ENCODE measurements at places on chromosomes 5 and 9.

GRCh38 chr9:36992501-36993316 lies 41.4 kb downstream of the PAX5 start:
- DNase-seq, result no peak

- no peak for DNase-seq
Observed at GRCh38 chr9:108296056-108296455, 559.7 kb downstream of the ACTL7B start.

- DNase-seq, result no peak
Observed at GRCh38 chr9:134039386-134040175, 14.3 kb downstream of the BRD3OS start.

- peak; percentile 75 for DNase-seq
Observed at GRCh38 chr9:98034593-98035546, 21.7 kb upstream of the NANS start.

GRCh38 chr5:115098041-115098702 lies 71.5 kb downstream of the TRIM36 start:
- no peak for DNase-seq

- no peak for DNase-seq
Observed at GRCh38 chr5:157516006-157516405, 56.0 kb downstream of the NIPAL4 start.

DNA sequence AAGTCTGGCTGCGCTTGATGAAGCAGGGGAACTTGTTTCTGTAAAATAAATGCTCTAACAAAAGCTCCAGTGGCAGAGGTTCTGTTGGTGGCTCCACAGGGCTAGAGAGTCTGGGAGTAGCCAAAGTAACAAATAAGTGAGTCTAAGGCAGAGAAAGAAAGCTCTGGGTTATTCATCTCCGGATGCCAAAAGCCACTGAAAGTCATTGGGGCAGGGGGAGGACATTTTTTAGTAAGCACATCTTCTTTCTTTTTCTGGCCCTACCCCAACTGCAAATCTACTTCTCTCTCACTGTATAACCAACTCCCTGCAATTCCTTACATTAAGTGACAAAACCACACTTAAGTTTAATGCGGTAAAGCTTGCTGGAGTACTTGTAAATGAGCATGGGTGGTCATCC lies 141.6 kb downstream of the INSYN2B start:
- no peak for DNase-seq

- no peak for DNase-seq
Observed at GRCh38 chr5:173247041-173247440, 12.0 kb upstream of the NKX2-5 start.

DNA sequence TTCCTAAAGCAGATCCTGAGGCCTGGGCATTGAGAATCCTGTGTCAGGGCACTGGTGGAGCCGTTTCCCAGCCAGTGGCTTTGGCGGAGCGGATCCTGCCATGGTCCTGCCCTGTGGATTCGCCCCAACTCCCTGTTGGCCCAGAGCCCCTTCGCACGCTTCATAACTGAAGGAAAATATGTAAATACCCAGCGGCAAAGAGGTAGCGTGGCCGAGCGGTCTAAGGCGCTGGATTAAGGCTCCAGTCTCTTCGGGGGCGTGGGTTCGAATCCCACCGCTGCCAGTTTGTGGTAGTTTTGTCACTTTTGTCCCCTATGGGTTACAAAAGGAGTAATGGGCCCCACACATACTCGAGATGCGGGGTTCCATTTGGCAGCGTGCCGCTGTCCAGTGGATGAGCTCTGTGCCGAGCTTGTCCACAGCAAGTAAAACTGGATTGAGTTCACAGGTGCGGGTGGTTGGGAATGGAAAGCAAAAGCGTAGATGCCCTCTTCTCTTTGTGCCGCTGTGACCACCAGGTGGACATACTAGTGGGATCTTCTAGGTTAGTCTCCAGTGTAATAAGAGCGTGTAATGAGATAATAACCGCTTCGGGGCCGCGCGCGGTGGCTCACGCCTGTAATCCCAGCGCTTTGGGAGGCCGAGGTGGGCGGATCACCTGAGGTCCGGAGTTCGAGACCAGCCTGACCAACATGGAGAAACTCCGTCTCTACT lies 17.3 kb downstream of the TRIM7 start:
- DNase-seq, result peak; percentile 46

DNA sequence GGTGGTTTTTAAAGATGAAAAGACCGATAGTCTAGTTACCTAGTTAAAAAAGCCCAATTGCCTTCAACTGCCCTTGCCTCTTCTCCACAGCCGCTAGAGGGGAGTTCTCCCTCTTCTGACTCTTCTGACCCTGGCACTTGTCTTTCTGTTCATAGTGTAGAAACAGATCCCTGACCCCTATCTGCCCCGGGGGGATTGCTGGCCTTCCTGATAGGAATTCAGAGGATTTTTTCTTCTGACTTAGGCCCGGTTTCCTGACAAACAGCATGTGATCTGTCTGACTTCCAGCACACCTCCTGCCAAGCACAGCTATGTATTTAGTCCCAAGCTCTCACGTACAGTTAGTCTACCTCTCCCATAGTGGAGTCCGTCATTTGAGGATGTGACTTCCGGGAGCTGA lies 5.0 kb upstream of the TMEM268 start:
- DNase-seq, result no peak

- DNase-seq, result no peak
Observed at GRCh38 chr9:133488686-133489252, 9.9 kb upstream of the SLC2A6 start.

- no peak for DNase-seq
Observed at GRCh38 chr9:133690081-133690561, 48.0 kb downstream of the SARDH start.

DNA sequence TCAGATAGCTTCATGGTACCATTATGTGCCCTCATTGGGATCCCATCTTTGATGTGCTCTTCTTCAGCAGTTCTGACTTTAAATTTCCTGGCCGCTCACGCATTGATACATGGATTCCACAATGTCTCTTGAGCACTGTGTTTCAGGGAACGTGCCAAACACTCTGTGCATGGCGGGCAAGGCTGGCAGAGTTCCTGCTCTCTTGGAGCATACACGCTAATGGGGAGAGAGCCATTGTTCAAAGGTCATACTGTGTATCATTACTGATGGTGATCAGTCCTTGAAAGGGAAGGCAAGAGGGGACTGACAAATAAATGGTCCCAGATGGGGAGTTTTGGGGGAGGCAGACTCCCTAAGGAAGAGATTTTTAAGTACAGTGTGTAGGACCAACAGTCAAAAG lies 52.3 kb downstream of the AMBP start:
- no peak for DNase-seq

DNA sequence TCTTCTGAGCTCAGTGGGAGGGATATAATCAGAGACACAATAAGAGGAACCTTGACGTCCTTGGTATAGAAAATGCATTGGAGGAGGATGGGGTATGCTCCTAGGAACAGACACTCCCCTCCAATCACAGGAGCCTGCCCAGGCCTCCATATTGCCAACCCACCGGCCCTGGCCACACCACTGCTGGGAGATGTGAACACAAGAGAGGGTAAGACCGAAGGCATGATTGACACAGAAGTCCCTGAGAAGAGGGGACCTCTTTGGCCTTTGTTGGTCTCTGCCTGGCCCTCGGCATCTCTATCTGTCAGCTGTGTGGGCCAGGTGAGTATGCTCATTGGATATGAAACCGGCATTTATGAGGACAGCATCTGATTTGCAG lies 62.0 kb downstream of the CRB2 start:
- no peak for DNase-seq

DNA sequence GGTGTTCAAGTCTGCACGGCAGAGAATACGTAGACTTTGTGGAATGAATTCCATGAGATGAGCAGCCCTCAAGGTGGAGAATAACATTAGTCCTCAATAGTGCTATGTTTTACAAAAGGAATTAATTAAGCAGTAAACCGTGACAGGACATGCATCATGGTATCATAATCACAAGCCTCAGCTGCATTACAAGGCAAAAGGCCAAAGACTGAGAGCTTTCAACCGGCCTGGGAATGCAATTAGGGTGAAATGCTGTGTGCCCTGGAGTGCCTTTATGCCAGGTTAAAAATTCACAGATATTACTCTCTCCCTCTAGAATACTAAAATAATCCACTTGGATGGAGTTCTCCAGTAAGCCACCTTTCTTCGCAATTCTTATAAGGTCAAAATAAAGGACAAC lies 270.6 kb downstream of the MLLT3 start:
- DNase-seq, result no peak

Data from stimulated activated CD4-positive, alpha-beta T cell treated with anti-CD3 and anti-CD28 coated beads, Interleukin-15, amount 100 ng/mL, for 1 hour (primary cell).